OCI-M1 (cell line): ENCODE measurements at places on chromosomes 4 and X.

GRCh38 chr4:108889696-108890483, 127.0 kb upstream of the ETNPPL start:
- no peak for DNase-seq

DNA sequence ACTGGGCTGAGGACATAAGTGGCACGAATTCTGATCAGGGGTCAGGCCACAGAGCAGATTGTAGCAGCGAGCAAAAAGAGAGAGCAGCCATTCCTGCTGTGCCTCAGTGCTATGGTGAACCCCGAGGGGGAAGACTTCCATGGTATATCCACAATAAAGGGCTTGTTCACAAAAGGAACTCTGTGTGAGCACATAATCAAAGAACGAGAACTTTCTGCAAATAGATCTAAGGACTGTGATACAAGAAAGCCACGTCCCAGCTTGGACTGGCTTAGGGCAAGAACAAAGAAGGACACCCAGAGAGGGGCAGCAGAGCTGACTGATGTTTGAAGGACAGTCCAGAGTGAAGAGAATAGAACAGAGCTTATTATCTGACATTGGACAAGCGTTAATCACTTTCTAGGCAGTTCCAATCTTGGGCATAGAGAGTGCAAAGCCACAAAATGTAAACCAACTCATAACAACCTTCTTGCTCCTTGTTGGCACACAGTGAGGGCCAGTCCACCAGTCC, 24.0 kb downstream of the PPEF2 start:
- no peak for DNase-seq

- peak; percentile 72 for DNase-seq
Observed at GRCh38 chrX:72131317-72132294, at the start of gene RTL5. RTL5 (minus strand) TSS chrX:72131915.

DNA sequence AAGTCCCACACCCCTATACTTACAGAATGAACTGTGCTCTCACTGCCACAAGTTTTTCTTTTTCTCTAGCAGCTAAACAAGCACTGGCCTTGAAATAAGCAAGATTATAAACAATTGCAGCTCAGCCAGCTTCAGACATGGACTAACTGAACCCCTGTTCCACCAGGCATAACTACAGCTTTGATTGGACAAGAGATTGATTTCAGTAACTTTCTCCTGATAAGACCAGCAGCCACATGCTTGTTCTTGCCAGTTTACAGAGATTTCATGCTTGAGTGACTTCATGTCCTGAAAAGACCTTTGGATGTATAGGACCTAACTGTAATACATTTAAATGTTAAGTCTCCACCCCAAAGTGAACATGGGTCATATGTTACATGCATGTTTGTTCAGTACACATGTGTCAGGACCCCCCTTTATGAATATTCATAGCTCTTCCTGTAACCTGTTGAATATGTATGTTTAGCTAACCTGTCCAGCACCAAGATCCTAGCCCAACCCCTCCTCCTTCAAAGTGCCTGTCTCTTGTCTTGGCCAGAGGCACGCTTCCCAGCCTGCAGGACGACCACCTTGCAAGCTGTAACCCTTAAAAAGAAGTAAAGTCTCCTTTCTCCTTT, 27.9 kb downstream of the ZNF275 start:
- peak; percentile 32 for DNase-seq

DNA sequence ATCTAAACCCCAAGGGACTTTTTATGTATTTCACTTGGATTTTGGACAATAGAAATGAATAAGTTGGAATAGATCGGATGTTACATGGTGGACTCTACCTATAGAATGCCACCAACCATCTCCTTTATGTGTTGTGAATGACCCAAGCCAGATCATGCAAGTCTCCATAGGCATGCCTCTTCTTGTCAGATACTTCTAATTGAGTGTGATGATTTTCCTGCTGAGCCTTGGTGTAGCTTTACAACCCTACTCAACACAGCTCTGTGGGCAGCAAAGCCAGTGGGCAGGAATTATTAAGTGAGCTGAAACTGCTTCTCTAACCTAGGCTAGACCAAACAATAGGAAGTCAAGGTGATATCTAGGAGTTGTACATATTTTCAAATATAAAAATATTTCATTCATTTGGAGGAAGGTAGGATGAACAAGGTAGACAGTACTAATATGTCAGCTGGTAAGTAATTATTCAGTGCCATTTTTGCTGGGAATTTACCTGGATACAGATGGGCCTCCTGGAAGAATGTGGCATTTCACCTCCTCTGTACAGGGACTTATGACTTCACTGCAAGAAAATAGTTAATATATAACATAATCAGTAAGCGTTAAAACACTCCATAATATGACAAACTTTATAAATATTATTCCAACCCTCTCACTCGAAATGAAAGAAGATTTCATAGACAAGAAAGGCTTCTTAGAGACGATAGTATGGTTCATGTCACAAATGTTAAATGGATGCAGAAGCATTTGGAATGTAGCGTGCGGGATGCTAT, 298.0 kb upstream of the FAT1 start:
- no peak for DNase-seq

DNA sequence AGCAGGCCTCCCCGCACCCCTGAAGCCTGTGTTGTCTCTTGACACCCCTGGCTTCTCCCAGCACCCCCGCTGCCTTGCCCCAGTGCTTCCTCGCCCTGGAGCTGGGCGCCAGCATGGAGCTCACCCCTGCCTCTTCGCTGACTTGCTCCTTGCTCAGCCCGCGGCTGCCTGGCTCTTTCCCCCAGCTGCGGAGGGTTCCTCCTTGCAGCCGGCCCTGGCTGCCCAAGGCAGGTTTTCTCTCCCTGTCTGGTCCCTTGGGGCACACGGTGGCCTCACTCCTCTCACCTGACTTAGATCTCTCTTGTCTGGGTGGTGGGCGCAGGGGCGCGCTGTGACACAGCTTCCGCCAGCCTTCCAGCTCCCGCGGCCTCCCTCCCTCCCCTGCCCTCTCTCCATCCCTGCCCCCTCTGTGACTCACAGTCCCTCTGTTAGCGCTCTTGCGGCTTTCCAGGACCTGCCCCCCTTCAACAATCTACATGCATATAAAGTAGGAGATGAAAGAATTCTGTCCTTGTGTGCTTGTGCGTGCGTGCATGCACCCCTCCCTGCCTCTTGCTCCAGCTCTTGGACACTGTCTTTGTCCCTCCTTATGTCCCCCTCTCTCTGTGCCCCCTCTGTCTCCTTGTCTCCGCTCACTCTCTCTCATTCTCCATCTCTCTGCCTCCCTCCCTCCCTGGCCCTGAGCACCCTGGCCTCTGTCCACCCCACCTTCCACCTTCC, 2.2 kb downstream of the PLXNB3 start:
- peak; percentile 89 for DNase-seq

DNA sequence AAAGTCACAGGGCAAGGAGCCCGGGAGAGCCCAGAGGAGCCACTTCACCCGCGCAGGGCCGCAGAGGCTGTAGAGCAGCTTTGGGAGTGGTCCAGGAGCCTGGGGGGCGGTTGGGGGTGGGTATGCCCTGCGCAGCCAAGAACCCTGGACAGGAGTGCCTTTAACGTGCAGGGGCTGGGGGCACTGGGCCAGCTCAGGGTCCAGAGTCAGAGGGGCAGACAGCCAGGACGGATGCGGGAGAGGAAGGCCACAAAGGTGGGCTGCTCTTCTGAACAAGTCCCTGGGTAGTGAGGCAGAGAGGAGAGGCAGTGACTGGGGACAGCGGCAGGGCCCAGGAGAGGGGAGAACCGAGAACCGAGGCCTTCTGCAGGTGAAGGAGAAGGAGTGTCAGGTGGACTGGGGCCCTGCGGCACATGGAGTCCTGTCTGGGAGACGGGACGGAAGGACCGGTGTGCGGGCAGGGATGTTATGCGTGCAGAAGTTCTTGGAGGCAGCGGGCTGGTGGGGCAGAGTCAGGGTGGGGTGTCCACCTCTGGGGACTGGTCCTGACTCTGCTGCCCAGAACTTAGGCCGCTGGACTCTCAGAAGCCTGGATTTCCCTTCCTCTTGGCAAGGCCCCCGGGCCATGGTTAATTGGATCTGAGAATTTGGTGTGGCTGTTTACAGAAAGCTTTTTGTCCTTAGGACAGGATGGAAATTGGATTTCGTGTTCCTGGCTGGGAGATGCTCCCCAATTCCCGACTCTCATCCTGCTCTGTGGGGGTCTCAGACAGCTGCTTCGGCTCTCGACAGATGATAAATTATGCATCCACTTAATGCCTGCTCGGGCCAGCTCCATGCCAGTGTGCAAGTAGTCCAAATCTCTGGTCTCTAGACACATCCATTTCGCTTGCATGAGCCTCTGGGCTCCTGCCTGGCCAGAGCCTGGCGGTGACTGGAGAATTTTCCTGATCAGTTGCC, 31.9 kb downstream of the ADRA2C start:
- DNase-seq, result no peak

GRCh38 chr4:146511381-146511780, 10.4 kb downstream of the SLC10A7 start:
- DNase-seq, result peak; percentile 80

DNA sequence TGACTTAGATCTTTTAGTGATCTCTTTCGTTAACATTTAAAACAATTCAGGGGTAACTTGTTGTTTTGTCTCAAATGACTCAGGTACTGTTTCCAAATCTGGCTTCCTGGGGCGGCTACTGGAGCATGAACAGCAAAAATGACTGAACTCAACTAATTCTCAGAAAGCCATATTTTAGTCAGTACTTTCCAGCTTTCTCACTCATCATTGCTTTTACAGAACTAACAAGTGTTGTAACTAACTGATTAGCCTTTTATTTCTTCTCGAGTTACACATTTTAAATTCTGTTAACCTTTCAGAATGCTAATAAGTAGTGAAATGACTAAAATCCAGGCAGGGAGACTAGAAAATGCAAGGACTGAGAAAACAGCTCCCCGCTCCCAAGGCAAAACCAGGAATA, 55.3 kb downstream of the JADE3 start:
- no peak for DNase-seq

DNA sequence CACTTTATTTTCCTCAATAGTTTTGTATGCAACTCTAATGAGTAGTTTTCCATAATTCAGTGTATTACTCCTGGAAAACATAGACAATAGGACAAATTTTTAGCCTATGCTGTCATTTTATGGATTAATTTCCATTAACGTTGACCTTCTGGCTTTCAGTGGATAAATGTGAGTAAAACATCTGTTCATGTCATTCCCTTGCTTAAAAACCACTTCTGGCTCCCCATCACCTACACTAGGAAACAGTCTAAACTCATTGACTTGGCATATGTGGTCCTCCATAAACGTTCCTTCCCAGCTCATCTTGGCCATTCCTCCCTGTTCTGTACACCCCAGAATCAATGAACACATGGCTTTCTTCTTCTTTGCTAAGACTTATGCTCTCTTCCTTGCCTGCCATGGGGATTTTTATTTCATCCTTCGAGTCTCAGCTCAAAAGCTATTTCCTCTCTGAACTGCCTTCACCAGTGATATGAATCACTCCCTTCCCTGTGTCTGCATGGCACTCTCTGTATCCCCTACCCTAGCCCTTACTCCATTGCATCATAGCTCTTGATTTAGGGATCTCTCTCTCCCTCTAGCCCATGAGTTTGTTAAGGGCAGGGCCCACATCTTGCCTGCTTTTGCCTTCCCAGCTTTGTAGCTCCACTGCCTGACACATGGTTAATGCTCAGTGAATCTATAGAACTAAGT, 34.8 kb downstream of the DOCK11 start:
- DNase-seq, result peak; percentile 69

GRCh38 chr4:5751666-5752375, 40.8 kb downstream of the EVC start:
- DNase-seq, result no peak

DNA sequence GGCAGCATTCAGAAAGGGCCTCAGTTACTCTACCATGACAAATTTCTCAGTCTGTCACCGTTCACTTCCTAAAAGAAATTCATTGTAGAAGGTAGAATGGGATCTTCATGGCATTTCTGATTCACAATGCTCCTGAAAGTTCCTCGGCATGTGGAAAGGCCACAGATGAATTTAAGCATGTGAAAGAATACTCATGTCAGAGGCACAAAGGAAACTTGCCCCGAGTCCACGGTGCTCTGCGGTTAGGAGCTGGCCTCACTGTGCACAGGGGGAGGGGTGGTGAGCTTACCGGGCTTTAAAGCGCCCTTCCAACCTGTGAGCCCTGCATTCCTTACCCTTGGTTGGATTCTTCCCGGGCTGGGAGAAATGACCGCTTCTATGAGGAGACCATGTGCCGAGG, 9.3 kb downstream of the TKTL1 start:
- no peak for DNase-seq

GRCh38 chrX:790783-791360, 160.3 kb downstream of the SHOX start:
- no peak for DNase-seq

DNA sequence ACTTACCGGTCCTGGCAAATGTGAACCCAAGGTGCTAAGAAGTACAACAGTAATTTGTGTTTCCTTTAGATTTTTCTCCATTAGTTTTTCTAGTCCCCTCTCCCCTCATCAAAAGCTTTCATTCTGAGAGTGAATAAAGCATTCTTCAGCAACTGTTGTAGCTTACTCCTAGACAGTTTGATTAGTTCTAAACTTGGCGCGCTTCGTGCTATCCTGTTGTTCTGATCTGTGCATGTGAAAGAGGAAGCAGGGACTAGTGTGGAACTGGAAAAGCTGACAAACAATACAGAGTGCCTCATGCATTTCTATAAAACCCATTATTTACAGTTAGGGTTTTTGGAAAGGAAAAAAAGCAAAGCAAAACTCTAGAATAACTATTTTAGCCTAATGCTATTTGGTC, 556.9 kb upstream of the SLIT2 start:
- DNase-seq, result peak; percentile 1

- no peak for DNase-seq
Observed at GRCh38 chrX:734362-734761, 103.8 kb downstream of the SHOX start.

DNA sequence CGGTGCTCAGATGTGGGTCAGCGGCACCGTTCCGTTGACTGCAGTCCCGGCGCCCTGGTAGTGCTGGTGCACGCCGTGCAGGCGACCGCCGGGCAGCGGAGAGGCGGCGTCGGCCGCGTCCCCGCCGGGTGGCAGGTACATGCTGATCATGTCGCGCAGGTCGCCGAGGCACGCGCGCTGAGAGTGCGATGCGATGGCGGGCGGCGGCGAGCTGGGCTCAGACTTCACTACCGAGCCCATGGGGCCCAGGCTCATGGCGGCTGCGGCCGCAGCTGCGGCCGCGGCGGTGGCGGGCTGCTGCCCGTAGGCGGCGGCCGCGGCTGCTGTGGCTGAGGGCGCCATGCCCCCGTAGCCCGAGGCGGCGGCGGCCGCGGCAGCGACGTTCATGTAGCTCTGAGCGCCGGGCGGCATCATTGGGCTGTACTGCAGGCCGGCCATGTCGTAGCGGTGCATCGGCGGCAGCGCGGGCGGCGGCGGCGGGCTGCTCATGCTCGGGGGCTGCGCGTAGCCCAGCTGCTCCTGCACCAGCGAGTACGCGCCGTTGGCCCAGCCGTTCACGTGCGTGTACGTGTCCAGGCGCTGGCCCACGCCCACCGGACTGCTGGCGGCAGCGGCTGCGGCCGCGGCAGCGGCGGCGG, 1.0 kb downstream of the SOX3 start:
- DNase-seq, result no peak
